ENCODE measurements at places on chromosomes 3 and 15.

- DNase-seq = no peak
These were observed 178.4 kb downstream of the ARRDC4 start for GRCh38 chr15:98138910-98139309.

DNA sequence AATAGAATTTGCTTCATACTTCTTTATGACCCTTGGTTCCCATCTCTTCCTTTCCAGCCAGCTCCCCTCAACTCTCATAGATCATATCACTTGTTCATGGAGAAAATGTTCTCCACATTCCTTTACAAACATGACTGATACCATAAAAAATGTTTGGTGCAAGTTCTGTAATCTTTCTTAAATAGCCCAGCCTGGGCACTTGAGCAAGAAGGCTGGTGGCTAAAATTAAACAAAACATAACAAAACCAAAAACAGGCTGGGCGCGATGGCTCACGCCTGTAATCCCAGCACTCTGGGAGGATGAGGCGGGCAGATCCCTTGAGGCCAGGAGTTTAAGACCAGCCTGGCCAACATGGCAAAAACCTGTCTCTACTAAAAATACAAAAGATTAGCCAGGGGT is 8.9 kb upstream of the POLR2M start:
- DNase-seq = no peak

GRCh38 chr15:31364301-31365031 is 37.8 kb downstream of the KLF13 start:
- DNase-seq = no peak

GRCh38 chr15:88646951-88647350 is 8.1 kb downstream of the ISG20 start:
- no peak for DNase-seq

DNA sequence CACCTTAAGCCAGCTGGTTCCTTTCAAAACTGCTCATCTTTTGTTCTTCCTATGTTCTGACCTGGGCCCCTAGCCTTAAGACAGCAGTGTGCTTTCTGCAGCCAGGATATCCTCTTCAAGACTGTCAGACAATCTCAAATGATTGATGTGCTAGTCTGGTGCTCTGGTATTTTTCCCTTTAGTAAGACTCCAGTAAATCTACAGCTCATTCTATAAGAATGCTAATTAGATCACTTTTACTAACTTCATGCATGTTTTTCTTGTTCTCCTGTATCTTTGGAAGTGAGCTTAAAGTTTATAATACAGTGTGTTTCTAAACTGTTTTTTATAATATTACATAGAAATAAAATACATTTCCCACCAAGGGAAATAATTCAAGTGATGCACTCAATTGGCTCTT is 220.9 kb upstream of the NANOGP8 start:
- DNase-seq = no peak

- no peak for DNase-seq
These were observed 3.1 kb upstream of the FOXB1 start for GRCh38 chr15:60000824-60001609.

- DNase-seq = peak; percentile 23
These were observed 4.8 kb downstream of the PAQR9 start for GRCh38 chr3:142958707-142959106.

DNA sequence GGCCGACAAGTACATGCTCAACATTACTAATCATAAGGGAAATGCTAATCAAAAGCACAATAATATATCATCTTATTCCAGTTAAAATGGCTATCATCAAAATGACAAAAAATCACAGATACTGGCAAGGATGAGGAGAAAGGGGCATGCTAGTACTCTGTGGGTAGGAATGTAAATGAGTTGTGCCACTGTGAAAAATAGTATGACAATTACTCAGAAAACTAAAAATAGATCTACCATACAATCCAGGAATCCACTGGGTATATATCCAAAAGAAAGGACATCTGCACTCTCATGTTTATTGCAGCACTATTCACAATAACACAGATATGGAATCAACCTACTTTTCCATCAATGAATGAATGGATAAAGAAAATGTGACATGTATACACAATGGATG is 1256.5 kb downstream of the SI start:
- no peak for DNase-seq

GRCh38 chr3:129469026-129469425 is 29.0 kb downstream of the IFT122 start:
- DNase-seq = no peak

- DNase-seq = no peak
These were observed 83.8 kb downstream of the PLOD2 start for GRCh38 chr3:146077181-146077580.
